ENCODE measurements at places on chromosomes 5 and 9. TPM values are rescaled to one million over a fixed set of nuclear protein-coding genes. Genes with fewer than 3 reads are reported as not detected.

Gene SLC22A4
- 0.78 TPM for total RNA-seq

Gene CNTNAP3
- total RNA-seq: 6.4 TPM

Gene CA9
- 181 TPM for total RNA-seq

Gene ZMYND19
- 13.4 TPM for total RNA-seq

Gene BARX1
- total RNA-seq: 0.13 TPM

Gene TMEM252
- total RNA-seq: not detected

Gene PCDHA10
- total RNA-seq: 0.50 TPM

Gene SHC3
- 57.2 TPM for total RNA-seq

Gene SPATA31D4
- total RNA-seq: not detected

Gene QRFP
- not detected for total RNA-seq

Gene LEAP2
- total RNA-seq: 0.30 TPM

Gene TRIM7
- total RNA-seq: 1.2 TPM

Gene IL33
- total RNA-seq: 65.7 TPM

Gene CXCL14
- total RNA-seq: 0.26 TPM

Gene CDH9
- not detected for total RNA-seq

Gene HEMGN
- not detected for total RNA-seq

Gene C1QTNF2
- 0.17 TPM for total RNA-seq

Gene ORM2
- not detected for total RNA-seq

Gene SPAG8
- total RNA-seq: 1.3 TPM

Gene PFN3
- not detected for total RNA-seq
